ENCODE measurements at places on chromosomes 3 and 15. TPM values are rescaled to one million over a fixed set of nuclear protein-coding genes. Genes with fewer than 3 reads are reported as not detected.

DNA sequence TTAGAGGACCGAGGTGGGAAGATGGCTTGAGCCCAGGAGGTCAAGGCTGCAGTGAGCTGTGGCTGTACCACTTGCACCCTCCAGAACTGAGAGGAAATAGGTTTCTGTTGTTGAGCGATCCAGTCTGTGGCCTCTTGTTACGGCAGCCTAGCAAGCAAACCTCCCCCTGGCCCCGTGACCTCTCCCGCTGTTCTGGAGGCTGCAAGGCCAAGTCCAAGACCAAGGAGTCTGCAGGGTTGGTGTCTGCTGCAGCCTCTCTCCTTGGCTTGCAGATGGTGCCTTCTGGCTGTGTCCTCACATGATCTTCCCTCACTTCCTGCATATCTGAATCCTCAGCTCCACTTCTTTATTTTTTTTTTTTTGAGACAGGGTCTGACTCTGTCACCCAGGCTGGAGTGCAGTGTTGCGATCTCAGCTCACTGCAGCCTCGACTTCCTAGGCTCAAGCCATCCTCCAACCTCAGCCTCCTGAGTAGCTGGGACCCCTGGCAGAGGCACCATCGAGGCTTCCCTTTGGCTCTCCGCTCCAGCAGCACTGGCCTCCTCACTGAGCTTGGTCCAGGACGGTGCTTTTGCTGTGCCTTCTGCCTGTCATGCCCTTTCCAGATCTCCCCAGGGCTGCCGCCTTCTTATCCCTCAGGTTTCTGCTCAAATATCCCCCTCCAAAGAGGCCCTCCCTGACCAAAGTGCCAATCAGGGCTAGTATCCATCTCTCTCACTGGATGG, 18.0 kb upstream of the PLXND1 start:
- DNase-seq: no peak

DNA sequence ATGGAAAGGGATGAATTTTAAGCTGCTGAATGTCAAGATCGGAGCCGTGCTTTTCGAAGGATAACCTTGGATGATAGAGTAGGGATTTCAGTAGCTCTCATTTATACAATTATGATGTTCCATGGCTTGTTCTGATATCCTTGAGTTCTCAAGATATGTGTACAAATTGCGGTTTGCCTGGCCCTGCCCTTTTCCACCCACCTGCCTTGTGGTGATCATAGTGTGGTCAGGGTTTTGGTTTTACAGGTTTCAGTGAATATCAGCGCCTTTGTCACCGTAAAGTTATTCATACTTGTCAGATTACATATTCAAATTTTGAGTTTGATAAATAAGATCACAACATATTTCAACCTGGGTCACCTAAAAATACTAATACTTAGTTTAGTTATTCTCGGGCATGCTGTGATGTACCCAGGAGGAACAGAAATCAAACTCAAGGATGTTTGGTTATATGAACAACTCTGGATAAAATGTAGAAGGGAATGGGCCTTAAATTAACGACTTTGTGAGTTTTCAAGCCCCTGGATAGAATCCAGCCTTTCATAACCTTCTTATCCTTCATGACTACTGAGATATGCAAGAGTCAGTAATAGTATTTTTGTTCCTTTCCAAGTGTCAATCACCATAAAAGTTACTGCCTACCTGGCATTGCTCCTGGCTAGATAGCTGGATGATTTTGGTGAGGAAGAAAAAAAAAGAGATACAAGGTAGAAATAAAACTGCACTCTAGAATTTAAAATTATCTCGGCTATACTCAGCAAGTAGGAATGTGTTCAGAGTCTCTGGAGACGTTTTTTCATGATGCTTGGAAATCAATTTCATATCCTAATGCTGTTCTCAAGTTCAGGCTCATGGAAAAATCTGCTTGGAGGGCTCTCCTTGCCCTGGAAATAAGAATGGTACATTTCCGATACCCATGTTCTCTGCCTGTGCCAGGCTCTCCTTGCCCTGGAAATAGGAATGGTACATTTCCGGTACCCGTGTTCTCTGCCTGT, 209.2 kb upstream of the TPRG1 start:
- DNase-seq: no peak

GRCh38 chr15:66251790-66252684, 1.5 kb downstream of the MEGF11 start:
- DNase-seq: no peak

- no peak for DNase-seq
Measured at GRCh38 chr3:149353581-149354184, 20.2 kb upstream of the TM4SF18 start.

DNA sequence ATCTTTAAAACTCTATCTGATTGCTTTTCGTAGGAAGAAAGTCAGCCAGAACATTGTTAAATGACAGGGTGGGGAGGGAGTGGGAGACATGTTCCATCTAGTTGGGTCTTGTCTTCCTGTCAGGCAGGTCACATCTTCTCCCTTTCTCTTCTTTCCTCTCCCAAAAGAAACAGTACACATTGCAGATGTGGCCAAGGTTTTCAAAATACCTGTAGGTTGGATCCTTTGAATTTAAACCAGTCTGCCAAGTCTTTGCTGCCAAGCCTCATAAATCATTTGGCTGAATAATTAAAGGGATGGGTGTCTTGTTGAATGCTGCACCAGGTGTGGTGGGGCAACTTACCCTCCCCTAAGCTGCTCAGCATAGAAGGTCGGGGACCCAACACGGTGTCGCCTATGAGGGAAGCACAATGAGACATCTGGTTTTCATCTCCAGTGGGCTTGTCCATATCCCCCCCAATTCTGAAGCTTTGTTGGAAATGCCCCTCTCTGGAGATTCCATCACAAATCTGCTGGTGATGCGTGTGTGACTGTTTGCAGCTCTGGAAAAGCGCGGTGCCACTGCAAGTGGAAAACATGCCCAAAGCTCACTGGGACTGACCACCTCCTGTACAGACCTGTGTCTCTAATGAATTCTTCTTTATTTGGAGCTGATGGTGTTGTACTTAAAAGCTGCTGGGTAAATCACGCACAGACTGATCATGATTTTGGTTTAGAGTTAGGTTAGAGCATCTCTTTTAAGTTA, 112.6 kb downstream of the FILIP1L start:
- no peak for DNase-seq

- no peak for DNase-seq
Measured at GRCh38 chr3:66443118-66443803, 57.6 kb downstream of the LRIG1 start.

DNA sequence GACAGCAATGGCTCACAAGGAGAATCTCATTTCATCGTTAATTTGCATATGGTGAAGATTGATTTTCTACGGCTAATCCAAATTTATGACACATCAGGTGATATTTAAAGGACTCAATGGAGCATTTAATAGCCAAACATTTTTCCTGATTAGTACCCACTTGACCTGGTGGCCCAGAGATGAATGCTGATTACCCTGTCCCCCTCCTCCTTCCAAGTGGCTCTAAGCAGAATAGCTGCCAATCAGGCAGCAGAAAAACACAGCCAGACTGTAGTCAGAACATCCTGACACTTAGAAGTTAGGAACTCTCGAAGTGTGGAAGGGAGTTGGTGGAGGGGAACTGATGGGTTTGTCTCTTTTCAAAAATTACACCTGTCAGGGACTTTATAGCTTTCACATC, 302.5 kb downstream of the ZNF621 start:
- no peak for DNase-seq

DNA sequence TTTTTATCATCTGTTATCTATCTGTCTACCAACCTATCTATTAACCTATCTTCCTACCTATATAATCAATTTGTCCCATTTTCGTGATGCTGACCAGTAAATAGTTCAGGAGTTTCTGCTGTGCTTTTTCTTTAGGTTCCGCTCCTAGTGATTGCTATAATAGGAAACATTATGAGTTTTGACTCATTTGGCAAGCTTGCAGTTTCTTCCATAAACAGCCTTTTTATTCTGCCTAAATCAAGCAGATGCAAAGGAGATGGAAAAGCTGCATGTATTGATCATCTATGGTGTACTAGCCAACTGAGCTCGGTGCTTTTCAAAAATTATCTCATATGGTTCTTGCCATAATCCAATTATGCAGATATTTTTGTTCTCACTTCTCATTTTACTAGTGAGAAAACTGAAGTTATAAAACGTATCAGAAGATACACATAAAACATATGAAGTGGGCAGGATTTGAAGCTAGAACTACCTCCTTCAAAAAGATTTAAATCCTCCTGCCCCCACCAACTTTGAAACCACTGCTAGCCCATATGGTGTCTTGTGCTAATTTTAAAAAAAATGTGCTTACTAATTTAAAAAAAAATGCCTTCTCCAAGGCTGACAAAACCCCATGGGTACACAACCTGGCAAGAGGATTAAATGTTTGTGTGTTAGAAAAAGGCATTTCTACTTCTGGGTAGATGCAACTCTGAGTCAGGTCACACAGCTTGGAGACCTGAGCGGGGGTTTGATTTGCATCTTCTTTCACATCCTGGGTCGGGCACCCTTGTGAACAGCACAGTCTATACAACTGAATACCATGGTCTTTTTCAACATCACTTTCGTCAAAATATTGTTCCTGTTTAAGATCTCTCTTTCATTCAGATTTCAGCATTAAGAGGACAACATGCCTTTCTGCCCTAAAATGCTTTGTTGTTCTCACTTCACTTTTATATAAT, 267.0 kb downstream of the CHL1 start:
- peak; percentile 48 for DNase-seq

Gene CA12
- not detected for total RNA-seq

Gene SPTSSB
- not detected for total RNA-seq

Gene FOXP1
- total RNA-seq: 202 TPM

Data from Karpas-422 (cell line).